ENCODE measurements at places on chromosomes 7 and 10. TPM values are rescaled to one million over a fixed set of nuclear protein-coding genes. Genes with fewer than 3 reads are reported as not detected.

Gene PTPRZ1
- 0.87 TPM for total RNA-seq

Gene GPR15LG
- not detected for total RNA-seq

Gene FRMD4A
- 8.9 TPM for total RNA-seq

Gene PLPP4
- total RNA-seq, result not detected

- no peaks in the 10 kb centered on the region for H3K4me1 ChIP-seq
- no peak for DNase-seq
- no peaks in the 10 kb centered on the region for H3K27me3 ChIP-seq
- H3K4me3 ChIP-seq, result no peak overlapping the region
- no peaks in the 10 kb centered on the region for H3K36me3 ChIP-seq
Measured at GRCh38 chr10:49620286-49620810, 6.5 kb downstream of the CHAT start.

GRCh38 chr10:11058965-11059364, 41.3 kb downstream of the CELF2 start:
- H3K27ac ChIP-seq, result no peak overlapping the region
- H3K4me1 ChIP-seq, result peaks cover 9% of the 10 kb centered on the region
- H3K4me3 ChIP-seq, result no peak overlapping the region
- H3K36me3 ChIP-seq, result no peaks in the 10 kb centered on the region
- DNase-seq, result no peak
- no peaks in the 10 kb centered on the region for H3K27me3 ChIP-seq

GRCh38 chr10:62082271-62082656, 180.8 kb downstream of the ARID5B start:
- H3K4me3 ChIP-seq, result no peak overlapping the region
- DNase-seq, result no peak
- no peak overlapping the region for H3K27ac ChIP-seq
- H3K4me1 ChIP-seq, result peaks cover 21% of the 10 kb centered on the region

DNA sequence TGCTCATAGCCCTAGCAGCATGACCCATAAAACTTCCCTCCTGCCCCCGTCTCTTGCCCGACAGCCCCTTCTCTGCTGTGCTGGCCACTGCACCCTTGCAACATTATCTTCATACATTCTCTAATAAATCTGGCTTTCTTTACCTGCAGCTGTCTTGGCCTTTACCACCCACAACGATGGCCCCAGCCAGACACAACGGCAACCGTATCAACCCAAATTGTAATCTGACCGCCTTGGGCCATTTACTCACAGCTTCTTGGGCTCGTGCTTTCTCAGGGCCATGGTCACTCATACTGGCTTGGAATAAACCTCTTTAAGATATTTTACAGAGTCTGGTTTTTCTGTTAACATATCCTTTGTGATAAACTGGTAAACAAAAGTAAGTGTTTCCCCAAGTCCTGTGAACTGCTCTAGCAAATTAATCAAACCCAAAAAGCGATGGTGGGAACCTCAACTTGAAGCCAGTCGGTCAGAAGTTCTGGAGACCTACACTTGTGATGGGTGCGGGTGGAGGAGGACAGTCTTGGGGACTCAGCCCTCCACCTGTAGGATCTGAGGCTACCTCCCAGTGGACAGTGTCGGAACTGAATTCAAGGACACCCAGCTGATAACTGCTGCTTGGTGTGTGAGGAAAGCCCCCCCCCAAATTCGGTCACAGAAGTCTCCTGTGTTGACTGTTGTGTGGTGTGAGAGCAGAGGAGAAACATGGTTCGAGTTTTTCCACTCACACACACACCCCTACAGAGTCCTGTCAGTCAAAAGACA, 87.6 kb upstream of the ATP6V0A4 start:
- no peaks in the 10 kb centered on the region for H3K27me3 ChIP-seq
- no peak for DNase-seq
- H3K4me1 ChIP-seq, result peaks cover under 1% of the 10 kb centered on the region
- H3K36me3 ChIP-seq, result no peaks in the 10 kb centered on the region

DNA sequence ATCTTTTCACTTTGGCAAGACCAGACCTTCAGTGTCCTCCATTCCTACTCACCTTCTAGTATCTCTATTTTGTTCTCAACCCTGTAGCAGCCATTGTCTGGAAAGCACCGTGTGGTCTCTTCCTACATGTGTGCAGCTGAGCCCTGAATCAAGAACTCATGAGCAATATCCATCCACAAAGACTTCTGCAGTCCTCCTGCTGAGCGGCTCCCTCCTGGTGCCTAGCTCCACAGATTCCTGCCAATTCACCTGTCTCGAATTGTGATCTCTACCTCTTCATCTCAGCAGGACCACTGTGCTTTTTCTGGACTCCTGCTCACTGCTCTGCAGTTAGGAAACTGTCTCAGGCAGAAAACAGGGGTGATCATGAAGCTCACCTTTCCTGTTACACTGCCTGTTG, 118.8 kb downstream of the RELN start:
- no peaks in the 10 kb centered on the region for H3K4me1 ChIP-seq
- H3K4me3 ChIP-seq, result no peak overlapping the region
- H3K36me3 ChIP-seq, result no peaks in the 10 kb centered on the region
- no peak for DNase-seq
- no peaks in the 10 kb centered on the region for H3K27me3 ChIP-seq

GRCh38 chr10:44878706-44879530, 32.2 kb upstream of the TMEM72 start:
- peak overlapping the region; percentile 50 for H3K4me3 ChIP-seq
- peak overlapping the region; percentile 36 for H3K27ac ChIP-seq
- H3K36me3 ChIP-seq, result no peaks in the 10 kb centered on the region
- peaks cover 8% of the 10 kb centered on the region for H3K4me1 ChIP-seq

GRCh38 chr10:3874990-3875841, 90.2 kb upstream of the KLF6 start:
- H3K4me3 ChIP-seq, result no peak overlapping the region
- H3K4me1 ChIP-seq, result no peaks in the 10 kb centered on the region
- H3K36me3 ChIP-seq, result no peaks in the 10 kb centered on the region
- no peaks in the 10 kb centered on the region for H3K27me3 ChIP-seq
- no peak for DNase-seq

DNA sequence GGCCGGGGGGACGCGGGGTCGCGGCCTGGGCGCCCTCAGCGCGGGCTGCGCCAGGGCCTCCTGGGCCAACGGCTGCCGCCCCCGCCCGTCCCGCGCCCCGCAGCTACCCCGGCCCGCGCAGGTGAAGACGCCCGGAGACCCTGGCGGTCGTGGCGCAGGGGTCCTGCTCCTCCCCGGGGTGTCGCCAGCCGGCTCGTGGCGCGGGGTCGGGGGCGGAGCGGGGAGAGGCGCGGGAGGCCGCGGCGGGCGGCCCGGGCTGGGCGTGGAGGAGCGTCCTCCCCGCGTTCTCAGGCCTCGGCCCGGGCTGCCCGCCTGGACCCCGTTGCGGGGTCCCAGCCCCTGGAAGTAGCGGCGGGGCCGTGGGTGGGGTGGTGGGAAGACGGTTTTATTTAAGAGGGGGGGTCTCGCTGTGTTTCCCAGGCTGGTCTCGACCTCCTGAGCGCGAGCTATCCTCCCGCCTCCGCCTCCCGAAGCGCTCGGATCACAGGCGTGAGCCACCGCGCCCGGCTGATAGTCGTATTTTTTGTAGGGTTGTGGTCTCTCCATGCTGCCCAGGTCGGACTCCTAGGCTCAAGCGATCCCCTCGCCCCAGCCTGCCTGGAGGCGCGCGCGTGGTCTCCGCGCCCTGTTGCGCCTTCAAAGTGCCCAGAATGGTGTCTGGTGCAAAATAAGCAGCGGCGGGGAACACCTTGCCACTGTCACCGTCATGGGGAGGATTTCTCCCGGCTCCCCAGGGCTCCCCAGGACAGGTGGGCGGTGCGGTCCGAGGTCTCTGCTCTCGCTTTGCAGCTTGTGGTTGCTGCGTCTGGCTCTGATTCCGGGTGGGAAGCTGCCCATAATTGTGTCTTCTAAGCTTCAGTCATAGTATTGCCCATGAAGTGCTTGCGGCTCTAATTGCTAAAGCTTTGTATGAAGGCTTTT, 15.3 kb upstream of the SUN1 start:
- no peaks in the 10 kb centered on the region for H3K27me3 ChIP-seq
- DNase-seq, result no peak
- peaks cover 13% of the 10 kb centered on the region for H3K4me1 ChIP-seq
- peak overlapping the region; percentile 67 for H3K27ac ChIP-seq

- no peak overlapping the region for H3K4me3 ChIP-seq
- no peaks in the 10 kb centered on the region for H3K36me3 ChIP-seq
- peak; percentile 25 for DNase-seq
- no peaks in the 10 kb centered on the region for H3K4me1 ChIP-seq
Measured at GRCh38 chr7:3559278-3559677, 258.2 kb downstream of the SDK1 start.
